Head of caudate nucleus (tissue), 42 donors: ENCODE measurements at places on chromosomes 2 and 18.

- DNase-seq: no peak
Observed at GRCh38 chr2:164826293-164827243, 15.1 kb downstream of the COBLL1 start.

DNA sequence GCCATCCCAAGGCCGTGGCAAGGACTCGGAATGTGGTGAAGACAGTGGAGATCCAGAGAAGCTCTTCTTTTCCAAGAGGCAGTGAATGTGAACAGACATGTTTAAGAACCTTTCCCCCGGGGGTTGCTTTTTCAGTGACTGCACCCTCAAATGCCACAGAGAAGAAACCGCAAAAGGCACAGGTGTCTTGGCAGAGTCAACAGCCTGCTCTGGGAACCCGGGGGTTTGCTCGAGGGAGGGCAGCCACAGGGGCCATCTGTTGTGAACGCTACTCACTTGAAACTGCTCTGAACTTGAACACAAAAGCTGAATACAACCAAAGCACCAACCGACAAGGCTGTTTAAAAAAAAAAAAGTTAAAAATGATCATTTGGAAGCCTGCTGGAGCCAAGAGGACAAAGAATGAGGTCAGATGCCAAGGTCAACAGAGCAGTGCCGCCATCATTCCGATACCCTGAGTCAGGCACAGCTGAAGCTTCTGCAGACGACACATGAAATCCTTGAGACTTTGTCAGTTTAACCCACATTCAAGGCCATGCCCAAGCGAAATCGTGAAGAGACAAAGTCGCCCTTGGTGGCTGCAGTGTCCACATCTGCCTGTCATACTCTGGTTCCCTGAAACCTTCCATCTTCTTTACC, 47.4 kb downstream of the PSMG2 start:
- no peak for DNase-seq

- DNase-seq: no peak
Observed at GRCh38 chr2:12803607-12804006, 86.9 kb downstream of the TRIB2 start.

DNA sequence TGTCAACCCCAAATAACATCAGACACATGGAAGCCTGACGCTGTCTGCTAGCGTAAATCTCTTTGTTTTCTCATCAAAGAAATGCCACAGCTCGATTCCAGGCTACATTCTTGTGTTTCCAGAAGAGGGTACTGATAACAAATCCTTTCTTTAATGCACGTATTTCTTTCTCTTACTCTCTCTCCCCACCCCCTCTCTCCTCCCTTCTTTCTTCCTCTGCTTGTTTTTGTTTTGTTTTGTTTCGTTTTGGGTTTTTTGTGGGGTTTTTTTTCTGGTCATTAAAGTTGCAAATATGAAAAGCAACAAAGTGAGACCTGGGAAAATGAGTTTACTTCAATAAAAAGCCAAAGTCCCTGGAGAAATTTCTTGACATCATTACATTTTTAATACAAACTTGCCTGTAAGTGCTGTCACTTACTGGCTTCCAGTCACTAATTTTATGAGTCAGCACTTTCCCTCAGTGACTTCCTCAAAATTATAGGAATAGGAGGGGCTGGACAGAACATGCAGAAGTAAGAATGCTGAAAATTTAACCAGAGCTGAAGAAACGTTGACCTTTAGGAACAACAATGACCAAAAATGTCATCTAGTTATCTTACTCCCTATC, 106.7 kb upstream of the NABP1 start:
- DNase-seq: no peak

DNA sequence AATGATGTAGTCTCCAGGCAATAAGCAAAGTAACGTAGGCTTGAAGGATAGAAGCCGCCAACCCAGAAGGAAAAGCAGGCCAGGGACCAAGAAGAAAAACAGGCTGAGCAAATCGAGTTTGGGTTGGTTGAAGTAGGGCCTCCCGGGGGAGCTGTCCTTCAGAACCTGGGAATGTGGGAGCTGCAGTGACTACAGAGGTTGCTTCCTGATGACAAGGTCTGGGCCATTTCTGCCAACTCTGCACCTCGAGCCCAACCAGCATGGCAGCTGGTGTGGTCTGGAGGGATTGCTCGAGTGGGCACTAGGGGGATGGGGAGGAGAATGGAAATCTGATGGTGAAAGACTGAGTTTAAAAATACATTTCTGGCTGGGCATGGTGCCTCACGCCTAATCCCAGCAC, 14.1 kb downstream of the ACMSD start:
- DNase-seq: no peak
